ENCODE measurements at places on chromosomes 7 and 10.

DNA sequence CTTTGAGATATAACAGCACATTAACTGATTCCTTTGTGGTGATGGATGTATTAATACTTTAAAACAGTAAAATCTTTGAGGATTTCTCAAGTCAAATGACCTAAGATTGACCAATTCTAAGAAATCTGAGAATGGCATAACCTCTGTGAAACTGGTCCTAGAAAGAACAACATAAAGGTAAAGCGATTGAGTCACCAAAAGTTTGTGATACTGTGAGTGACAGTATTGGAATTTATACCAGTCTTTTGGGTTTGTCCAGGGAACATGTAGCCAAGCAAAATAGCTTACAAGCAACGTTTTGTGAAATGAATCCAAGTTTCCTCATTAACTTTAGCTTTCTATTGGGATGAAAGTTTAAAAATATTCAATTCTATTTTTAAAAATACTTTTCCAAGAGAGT is 157.4 kb upstream of the TMEM196 start:
- no peak for DNase-seq

GRCh38 chr7:55475855-55476803 is 96.2 kb downstream of the VOPP1 start:
- no peak for DNase-seq

DNA sequence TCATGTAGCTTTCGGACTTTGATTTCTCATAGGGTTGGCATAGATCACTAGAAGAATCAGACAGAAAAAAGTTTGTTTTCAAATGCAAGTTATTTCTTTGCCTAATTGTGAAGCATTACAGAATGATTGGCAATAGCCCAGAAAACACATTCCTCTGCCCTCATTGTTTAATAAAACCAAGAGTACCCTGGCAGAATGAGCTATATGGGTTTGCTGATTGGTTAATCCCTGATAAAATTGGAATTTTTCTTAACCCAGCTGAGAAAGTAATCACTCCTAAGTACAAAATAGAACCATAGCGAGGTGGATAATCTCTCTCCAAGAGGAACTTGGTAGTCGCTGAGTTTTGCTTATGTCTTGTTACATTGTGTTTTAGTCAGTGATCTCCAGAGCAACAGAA is 30.9 kb upstream of the CREB5 start:
- DNase-seq, result no peak

DNA sequence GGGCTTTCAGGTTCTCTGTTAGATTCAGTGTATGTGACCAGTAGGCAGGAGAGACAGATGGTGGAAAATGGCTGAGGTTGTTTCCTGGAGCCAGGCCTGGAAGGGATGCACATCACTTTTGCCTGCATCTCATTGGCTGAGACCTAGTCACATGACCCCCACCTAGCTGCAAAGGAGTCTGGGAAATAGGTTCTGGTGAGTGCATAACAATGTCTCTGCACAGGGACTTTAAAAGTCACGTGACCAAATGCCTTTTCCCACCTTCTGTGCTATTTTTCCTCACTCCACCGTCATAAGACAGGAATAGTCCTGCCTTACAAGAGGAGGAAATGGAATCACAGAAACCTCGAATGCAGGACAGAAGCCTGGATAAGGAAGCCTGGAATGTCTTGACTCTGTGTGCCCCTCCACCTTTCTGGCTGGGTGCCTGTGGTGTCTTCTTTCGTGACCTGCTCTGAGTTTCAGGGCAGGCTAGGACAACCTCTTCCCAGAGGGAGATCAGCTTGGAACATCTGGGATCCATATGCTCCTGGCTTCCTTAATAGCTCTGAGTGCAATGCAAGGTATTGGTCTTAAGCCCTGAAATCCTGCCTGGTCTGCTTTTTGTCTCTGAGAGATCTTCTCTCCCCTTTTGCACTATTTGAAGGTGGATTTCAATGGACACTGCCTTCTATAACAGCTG is 139.9 kb upstream of the ZNF438 start:
- no peak for DNase-seq

- no peak for DNase-seq
Observed at GRCh38 chr7:132049462-132050304, 493.3 kb upstream of the PODXL start.

DNA sequence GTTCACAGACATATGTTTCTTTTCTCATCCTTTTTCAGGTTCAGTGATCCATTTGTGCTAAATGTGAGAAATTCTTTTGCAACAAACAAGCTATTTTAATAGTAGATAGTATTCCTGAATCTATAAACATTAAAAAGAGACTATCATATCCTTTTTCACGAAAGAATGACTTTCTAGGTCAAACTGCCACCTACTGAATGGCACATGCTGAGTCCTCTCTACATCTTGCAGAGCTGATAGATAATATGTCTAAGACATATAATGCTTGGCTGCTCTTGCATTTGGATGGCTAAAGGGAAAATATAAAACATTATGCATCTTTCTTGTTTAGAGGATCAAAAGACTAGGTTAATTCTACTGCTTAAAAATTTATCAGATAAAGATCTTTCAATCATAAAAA is 114.1 kb upstream of the SLC26A5 start:
- DNase-seq, result no peak

DNA sequence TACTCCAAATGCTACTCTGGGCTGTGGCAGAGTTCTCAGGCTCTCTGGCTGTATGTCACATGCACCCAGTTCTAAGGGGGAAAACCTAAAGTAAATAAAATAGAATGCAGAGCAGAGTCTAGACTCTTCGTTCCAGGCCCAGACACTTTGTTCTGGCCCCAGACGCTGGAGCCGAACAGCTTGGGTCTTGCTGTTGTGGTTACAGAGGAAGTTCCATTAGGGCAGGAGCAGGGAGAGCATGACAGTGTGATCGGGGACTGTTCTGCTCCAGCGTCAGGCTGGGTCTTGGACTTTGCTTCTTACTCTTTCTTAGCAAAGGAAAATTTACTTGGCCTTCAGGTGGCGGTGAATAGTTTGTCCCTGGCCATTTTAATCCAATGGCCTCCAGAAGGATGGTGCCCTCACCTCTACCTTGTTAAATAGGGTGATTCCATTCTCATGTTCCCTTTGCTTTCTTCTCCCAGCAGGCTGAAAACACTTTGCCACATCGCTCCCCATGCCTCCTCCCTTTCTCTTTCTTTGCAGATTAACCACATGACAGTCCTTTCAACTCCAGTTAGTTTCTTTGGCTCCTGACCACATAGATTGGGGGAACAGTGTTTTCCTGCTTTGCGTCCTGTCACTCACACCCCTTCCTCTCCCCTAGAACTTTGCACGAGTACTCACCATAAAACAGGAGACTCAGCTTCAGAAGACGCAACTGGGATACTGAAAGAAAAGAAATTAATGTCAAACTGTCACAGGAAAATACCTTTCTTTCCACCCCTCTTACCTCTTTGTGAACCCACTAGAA is 730.8 kb downstream of the SUGCT start:
- DNase-seq, result no peak

DNA sequence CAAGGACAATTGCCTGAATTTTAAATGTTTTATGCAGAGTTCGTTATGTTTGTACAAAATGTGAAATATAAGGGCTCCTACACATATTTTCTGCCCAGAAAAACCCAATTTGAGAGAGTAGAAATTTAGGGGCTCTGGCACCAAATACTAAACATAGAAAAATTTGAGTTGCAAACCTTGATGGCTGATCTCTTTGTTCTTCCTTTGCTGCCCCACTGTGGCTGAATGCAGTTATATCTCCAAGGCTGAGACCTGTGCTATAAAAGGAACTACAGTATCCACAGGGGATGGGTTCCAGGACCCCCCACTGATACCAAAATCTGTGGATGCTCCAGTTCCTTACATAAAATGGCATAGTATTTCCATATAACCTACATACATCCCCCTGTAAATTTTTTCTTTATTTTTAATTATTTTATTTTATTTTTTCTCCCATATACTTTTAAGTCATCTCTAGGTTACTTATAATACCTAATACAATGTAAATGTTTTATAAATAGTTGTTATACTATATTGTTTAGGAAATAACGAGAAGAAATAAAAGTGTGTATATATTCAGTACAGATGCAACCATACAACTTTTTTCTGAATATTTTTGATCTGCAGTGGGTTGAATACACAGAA is 22.5 kb downstream of the CFAP43 start:
- DNase-seq, result no peak

- DNase-seq, result no peak
Observed at GRCh38 chr10:18313626-18314025, 173.4 kb downstream of the CACNB2 start.

GRCh38 chr7:11807000-11807399 is 25.0 kb downstream of the THSD7A start:
- no peak for DNase-seq

DNA sequence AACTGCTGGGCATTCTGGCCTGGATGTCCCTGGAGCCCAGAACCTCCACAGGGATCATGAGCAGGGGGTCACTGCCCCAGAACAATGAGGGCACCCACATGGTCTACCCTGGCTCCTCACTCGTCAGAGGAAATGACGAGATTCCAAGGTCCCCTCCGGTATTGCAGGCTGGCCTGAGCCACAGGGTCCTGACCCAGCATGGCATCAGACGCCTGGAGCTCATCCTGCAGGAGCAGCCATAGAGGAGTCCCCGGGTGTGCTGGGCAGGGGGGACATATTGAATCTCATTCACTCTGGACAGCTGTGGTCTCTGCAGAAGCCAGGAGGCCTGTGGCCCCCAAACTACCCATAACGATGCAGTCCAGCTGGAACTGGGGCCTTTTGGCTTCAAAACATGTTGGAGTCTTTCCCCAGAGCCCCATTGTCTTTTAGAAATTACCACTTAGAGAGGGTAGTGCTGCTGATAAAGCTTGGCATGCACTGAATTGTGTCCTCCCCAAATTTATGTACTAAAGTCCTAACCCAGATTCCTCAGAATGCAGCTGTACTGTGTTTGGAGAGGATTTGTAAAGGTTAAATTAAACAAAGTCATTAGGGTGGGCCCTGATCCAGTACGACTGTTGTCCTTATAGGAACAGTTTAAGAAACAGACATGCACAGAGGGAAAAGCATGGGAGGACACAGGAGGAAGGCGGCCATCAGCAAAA is 27.7 kb downstream of the ANXA8 start:
- DNase-seq, result no peak

- DNase-seq, result no peak
Observed at GRCh38 chr10:70227548-70228320, 5.5 kb downstream of the PPA1 start.

GRCh38 chr10:82319074-82319473 is 444.1 kb downstream of the NRG3 start:
- DNase-seq, result no peak

DNA sequence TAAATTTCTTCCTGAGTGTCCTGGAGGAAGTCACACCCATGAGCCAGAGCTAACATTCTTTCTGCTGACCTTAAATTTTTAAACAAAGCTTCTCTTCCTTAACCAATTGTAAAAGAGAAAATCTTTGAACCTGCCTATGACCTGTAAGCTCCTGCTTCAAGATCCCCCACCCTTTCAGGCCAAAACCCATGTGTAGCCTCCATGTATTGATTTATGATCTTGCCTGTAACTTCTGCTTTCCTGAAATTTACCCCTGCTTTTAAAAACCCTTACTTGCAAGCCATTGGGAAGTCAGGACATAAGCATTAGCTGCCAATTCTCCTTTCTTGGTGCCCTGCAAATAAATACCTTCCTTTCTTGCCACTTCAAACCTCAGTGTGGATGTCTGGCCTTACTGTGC is 68.5 kb upstream of the HECTD2 start:
- no peak for DNase-seq

DNA sequence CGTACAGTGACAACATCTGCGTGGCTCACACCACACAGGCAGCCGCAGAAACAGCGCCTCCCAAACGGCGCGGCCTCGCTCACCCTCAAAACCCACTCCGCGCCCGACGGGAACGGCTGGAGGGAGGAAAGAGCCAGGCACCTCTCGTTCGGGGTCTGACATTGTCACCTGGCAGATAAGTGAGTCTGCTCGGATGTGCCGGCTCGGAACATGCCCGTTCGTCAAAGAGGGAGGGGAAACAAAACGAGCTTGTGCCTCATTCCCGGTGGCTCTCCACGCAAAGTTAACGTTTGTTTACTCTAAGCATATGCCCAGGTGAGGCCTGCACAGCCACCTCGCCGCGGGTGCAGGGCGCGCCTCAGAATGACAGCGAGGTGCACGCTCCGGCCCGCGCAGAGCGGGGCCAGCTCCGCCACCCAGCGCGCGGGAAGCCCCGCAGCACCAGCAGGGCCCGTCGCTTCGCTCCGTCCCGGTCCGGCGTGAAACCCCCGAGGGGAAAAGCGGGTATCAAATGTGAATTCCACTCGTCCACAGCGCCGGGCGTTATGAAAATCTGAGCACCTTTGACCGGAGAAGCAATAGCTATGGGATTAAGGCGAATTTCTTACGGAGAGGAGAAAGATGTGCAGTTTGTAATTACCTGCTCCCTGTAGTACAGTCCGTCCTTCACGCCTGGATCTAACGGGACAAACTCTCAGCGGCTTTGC is 13.1 kb downstream of the CNPY1 start:
- DNase-seq, result no peak

All from activated T-helper 1 cell treated with anti-CD3 and anti-CD28 coated beads, Interleukin-2, amount 50 U/mL, for 16 hours (primary cell).